Stomach (tissue), 19 donors: ENCODE measurements at places on chromosomes 3 and 15. TPM values are rescaled to one million over a fixed set of nuclear protein-coding genes. Genes with fewer than 3 reads are reported as not detected.

The ANKRD63 gene
- total RNA-seq: not detected

The TMCO5A gene
- not detected for total RNA-seq

The CCNB2 gene
- 5.5 TPM for total RNA-seq

The NPAP1 gene
- not detected for total RNA-seq

The NMNAT3 gene
- 5.8 TPM for total RNA-seq

The CPEB1 gene
- total RNA-seq: not detected

The BHLHE40 gene
- total RNA-seq: 34.7 TPM

- no peak overlapping the region for H3K27ac ChIP-seq
- H3K27me3 ChIP-seq: no peaks in the 10 kb centered on the region
- no peak for DNase-seq
Observed at GRCh38 chr15:90286678-90287077, 21.2 kb downstream of the NGRN start.

DNA sequence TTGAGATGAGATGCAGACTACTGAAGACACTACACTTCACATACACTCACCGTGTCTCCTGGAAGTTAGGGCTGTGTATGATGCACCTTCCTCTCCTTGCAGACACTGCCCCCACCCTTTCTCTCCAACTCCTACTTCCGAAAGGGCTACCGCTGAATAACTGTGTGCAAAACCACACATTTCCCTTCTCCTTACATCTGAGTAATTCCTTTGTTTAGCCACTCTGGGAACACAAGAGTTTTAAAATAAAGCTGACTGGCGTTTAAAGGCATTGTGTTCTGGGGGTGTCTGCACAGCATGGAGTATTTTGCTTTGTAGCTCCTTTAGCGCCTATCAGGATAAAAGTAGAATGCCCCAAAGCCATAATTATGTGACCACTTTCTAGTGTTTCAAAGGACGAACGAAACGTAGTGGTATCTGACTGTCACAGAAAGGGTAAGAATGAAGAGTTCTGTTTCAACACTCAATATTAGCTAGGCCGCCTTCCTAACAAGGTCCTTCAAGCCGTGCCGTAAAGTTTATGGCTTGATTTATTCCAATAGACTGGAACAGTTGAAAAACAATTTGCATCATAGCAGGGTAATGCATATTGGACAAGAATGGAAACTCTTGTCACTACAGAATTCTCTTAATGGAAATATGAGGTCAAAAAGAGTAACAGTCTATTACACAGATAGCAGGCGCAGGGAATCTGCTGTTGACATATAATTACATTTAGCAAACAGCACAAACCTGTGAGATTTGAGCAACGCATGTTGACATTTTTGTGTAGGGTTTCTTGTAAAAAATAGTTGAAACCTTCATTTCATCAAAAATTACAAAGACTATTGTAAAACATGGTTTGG lies 619.9 kb downstream of the FOXP1 start:
- H3K27ac ChIP-seq: no peak overlapping the region
- DNase-seq: no peak
- no peak overlapping the region for H3K4me3 ChIP-seq
- peaks cover 18% of the 10 kb centered on the region for H3K4me1 ChIP-seq
- peaks cover 93% of the 10 kb centered on the region for H3K36me3 ChIP-seq

DNA sequence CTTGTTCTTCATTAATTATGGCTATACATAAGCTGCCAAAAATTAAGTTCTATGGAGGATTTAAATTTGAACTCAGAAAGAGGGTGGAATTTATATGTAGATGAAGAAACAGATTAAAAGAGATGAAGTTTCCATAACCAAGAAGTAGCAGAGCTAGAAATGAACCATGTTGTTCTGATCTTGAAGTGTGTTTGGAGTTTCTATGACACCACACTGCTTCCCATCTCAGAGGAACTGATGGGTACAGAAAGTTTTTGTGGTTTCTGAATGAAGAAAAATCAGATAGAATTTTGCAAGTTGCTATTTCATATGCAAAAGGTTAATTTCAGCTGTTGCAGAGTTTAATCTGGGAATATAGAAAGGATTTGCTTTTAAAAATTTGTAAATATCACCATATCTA lies 710.3 kb downstream of the PDCD6IP start:
- H3K36me3 ChIP-seq: no peaks in the 10 kb centered on the region
- no peaks in the 10 kb centered on the region for H3K4me1 ChIP-seq
- no peak overlapping the region for H3K4me3 ChIP-seq
- H3K27me3 ChIP-seq: no peaks in the 10 kb centered on the region
- H3K27ac ChIP-seq: no peak overlapping the region

GRCh38 chr15:71080705-71081104 lies 34.6 kb upstream of the THSD4 start:
- peaks cover 12% of the 10 kb centered on the region for H3K4me1 ChIP-seq
- no peak overlapping the region for H3K4me3 ChIP-seq
- DNase-seq: no peak
- H3K27me3 ChIP-seq: no peaks in the 10 kb centered on the region
- H3K36me3 ChIP-seq: no peaks in the 10 kb centered on the region

- no peaks in the 10 kb centered on the region for H3K27me3 ChIP-seq
- peak; percentile 17 for DNase-seq
- H3K4me1 ChIP-seq: peaks cover 56% of the 10 kb centered on the region
Observed at GRCh38 chr3:42750834-42751233, 22.2 kb downstream of the CCDC13 start.

- H3K4me3 ChIP-seq: no peak overlapping the region
- H3K27ac ChIP-seq: no peak overlapping the region
- no peaks in the 10 kb centered on the region for H3K36me3 ChIP-seq
- DNase-seq: no peak
- peaks cover 19% of the 10 kb centered on the region for H3K4me1 ChIP-seq
Observed at GRCh38 chr15:82572986-82573385, 32.7 kb upstream of the RPS17 start.

DNA sequence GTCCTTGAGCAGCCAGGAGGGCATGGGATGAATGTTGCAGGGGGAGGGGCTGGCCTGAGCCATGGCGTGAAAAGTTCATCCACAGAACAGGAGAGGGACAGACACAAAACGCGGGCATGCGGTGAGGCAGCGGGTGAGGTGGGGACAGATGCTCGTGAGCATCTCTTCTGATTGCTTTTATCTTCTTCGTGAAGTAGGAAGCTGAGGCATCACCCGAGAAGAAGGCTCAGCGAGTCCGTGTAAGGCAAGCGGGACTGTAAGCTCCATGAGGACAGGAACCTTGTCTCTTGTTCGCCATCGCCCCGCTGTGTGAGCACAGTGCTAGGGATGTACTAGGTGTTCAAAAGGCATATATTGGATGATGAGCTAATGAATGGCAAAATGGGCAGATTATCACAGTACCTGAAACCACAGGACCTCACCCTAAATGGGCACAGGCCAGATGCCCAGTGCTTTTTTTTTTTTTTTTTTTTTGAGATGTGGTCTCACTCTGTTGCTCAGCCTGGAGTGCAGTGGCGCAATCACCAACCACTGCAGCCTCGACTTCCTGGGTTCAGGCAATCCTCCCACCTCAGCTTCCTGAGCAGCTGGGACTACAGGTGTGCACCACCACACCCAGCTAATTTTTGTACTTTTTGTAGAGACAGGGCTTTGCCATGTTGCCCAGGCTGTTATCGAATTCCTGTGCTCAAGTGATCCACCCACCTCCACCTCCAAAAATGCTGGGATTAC lies 46.8 kb downstream of the CPN2 start:
- peaks cover 17% of the 10 kb centered on the region for H3K4me1 ChIP-seq
- no peaks in the 10 kb centered on the region for H3K27me3 ChIP-seq

DNA sequence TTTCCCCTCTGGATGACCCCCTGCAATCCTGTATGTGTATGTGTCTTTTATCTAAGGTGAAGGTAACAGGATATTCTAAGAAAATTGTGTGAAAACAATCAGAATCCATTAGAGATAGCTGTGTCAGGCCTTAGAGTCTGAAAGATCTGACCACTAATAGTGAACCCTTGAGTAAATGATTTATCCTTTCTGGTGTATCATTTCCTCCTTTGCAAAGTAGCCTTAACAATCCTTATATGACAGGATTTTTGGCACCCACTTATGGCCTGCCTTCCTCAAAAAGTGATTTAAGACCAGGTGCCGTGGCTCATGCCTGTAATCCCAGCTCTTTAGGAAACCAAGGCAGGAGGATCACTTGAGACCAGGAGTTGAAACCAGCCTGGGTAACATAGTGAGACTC lies 110.2 kb downstream of the RBPMS2 start:
- no peaks in the 10 kb centered on the region for H3K4me1 ChIP-seq
- H3K36me3 ChIP-seq: peaks cover 2% of the 10 kb centered on the region
- no peak overlapping the region for H3K4me3 ChIP-seq
- DNase-seq: no peak
- H3K27ac ChIP-seq: no peak overlapping the region
- H3K27me3 ChIP-seq: no peaks in the 10 kb centered on the region

GRCh38 chr3:142992323-142992722 lies 9.0 kb upstream of the U2SURP start:
- H3K4me3 ChIP-seq: no peak overlapping the region
- H3K36me3 ChIP-seq: no peaks in the 10 kb centered on the region
- no peaks in the 10 kb centered on the region for H3K27me3 ChIP-seq
- H3K4me1 ChIP-seq: no peaks in the 10 kb centered on the region
- DNase-seq: no peak

DNA sequence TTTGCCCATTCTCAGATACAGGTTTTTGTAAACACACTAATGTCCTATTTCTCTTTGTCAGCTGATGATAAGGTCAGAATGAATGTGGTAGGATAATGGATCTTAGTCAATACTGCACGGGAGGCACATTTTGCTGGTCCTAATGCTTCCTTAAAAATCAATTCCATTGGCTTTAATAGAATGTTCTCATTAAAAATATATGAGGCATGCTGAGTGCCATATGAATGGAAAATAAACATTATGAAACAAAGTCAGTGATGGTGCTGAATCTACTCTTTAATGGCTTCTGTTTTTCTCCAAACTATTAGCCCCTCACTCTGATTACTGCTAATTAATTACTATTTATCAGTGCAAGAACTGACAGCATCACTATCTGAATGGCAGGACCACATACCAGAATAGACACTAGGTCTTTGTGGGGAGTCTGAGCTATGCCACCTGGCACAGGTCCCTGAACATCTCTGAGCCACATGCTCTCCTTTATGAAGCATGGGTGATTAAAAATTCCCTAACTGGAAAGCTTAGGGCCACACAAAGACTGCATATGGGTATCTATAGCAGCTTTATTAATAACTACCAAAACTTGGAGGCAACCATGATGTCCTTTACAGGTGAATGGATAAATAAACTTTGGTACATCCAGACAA lies 278.9 kb downstream of the MEX3B start:
- DNase-seq: no peak
- H3K4me3 ChIP-seq: no peak overlapping the region
- no peaks in the 10 kb centered on the region for H3K36me3 ChIP-seq
- no peak overlapping the region for H3K27ac ChIP-seq
- no peaks in the 10 kb centered on the region for H3K4me1 ChIP-seq
- H3K27me3 ChIP-seq: no peaks in the 10 kb centered on the region

GRCh38 chr3:56823421-56823926 lies 21.7 kb upstream of the ARHGEF3 start:
- no peaks in the 10 kb centered on the region for H3K36me3 ChIP-seq
- peaks cover 10% of the 10 kb centered on the region for H3K4me1 ChIP-seq
- H3K27ac ChIP-seq: no peak overlapping the region
- H3K27me3 ChIP-seq: no peaks in the 10 kb centered on the region
- no peak for DNase-seq
- H3K4me3 ChIP-seq: no peak overlapping the region

- H3K36me3 ChIP-seq: no peaks in the 10 kb centered on the region
- no peaks in the 10 kb centered on the region for H3K4me1 ChIP-seq
- peak; percentile 53 for DNase-seq
- no peaks in the 10 kb centered on the region for H3K27me3 ChIP-seq
- H3K27ac ChIP-seq: no peak overlapping the region
- H3K4me3 ChIP-seq: no peak overlapping the region
Observed at GRCh38 chr3:68057637-68058320, 403.4 kb upstream of the SUCLG2 start.

DNA sequence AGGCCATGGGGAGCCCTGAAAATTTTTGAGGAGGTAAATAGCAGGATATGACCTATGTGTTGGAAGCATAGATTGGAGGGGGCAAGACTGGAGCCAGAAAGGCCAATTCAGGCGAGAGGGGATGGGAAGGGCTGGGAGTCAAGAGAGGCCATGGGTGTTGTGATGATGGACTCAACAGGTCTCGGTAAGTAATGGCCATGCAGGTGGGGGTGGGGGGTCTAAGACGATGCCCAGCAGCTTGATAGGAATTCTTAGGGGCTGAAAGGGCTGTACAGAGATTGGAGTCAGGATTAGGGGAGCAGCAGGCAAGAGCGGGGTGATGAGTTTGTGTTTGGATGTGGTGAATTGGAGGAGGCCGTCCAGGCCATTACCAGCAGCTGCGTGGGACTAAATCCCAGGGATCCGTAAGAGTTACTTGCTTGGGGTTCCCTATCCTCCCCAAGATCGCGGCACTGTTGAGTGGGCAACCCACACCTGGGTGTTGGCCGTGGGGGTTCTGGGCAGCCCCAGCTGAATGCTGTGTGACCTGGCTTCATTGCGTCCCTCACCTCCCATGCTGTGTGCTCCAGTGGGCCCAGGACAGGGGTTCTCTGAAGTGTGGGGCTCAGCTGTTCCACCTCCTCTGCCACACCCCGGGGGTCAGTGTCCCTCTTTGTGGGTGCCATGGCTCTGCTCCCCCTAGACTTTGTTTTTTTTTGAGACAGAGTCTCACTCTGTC lies 41.8 kb upstream of the CHRNB4 start:
- no peak overlapping the region for H3K27ac ChIP-seq
- no peaks in the 10 kb centered on the region for H3K4me1 ChIP-seq
- H3K27me3 ChIP-seq: no peaks in the 10 kb centered on the region
- H3K4me3 ChIP-seq: no peak overlapping the region
- no peaks in the 10 kb centered on the region for H3K36me3 ChIP-seq
- DNase-seq: no peak

GRCh38 chr3:132963786-132964185 lies 74.4 kb upstream of the TMEM108 start:
- H3K36me3 ChIP-seq: no peaks in the 10 kb centered on the region
- no peaks in the 10 kb centered on the region for H3K4me1 ChIP-seq
- no peak overlapping the region for H3K27ac ChIP-seq
- H3K27me3 ChIP-seq: no peaks in the 10 kb centered on the region
- DNase-seq: no peak

DNA sequence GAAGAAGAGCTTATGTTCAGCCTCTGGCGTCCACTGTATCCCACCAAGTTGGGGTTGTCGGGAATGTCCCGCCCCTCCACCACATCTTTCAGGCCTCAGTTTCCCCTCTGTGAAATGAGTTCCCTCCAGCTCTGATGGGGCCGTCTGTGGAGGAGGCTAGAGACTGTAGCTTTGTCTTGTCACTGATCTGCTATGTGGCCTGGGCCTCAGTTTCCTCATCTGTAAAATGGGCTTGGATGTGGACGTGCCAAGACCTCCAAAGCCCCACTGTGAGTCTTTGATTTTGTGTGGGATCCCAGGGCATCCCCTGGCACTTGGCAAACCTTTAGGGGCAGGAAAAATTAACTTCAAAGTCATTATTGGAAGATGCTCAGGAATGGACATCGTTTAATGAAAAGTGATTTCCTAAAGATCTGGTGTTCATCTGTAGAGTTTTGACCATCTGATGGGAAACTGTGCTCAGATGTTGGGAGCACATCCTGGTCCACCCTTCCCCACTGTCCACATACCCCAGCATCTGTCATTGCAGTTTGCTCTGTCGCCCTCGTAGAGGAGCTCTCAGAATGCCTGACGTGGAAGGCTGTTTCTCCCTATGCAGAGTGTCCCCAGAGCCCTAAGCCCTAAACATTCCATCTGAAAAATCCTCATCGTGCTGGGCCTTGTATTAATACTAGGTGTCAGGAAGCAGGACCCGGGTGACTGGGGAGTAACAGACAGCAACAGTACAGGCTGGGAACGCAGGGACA lies 28.5 kb downstream of the SLC6A6 start:
- no peak for DNase-seq
- no peaks in the 10 kb centered on the region for H3K27me3 ChIP-seq
- peaks cover 45% of the 10 kb centered on the region for H3K4me1 ChIP-seq

GRCh38 chr3:21912711-21913110 lies 161.7 kb upstream of the ZNF385D start:
- H3K4me3 ChIP-seq: no peak overlapping the region
- DNase-seq: peak; percentile 28
- H3K27me3 ChIP-seq: no peaks in the 10 kb centered on the region
- no peaks in the 10 kb centered on the region for H3K4me1 ChIP-seq
